Diencephalon (tissue), 1 donor: ENCODE measurements at places on chromosomes 13 and 19. TPM values are rescaled to one million over a fixed set of nuclear protein-coding genes. Genes with fewer than 3 reads are reported as not detected.

Gene C3
- total RNA-seq = 63.9 TPM

Gene TNPO2
- total RNA-seq = 137 TPM

Gene ZNF607
- total RNA-seq = 18.0 TPM

Gene METTL21C
- total RNA-seq = 0.69 TPM

Gene ERICH6B
- total RNA-seq = not detected

Gene SLITRK5
- 20.3 TPM for total RNA-seq

Gene GTF2F2
- total RNA-seq = 25.6 TPM

Gene PLA2G4C
- total RNA-seq = 22.6 TPM

Gene CERS1
- 48.9 TPM for total RNA-seq

Gene KLC3
- total RNA-seq = 1.8 TPM

Gene PCDH17
- total RNA-seq = 250 TPM

Gene ESD
- 116 TPM for total RNA-seq

Gene CEACAM20
- not detected for total RNA-seq
